ENCODE measurements at places on chromosomes 1 and 21.

DNA sequence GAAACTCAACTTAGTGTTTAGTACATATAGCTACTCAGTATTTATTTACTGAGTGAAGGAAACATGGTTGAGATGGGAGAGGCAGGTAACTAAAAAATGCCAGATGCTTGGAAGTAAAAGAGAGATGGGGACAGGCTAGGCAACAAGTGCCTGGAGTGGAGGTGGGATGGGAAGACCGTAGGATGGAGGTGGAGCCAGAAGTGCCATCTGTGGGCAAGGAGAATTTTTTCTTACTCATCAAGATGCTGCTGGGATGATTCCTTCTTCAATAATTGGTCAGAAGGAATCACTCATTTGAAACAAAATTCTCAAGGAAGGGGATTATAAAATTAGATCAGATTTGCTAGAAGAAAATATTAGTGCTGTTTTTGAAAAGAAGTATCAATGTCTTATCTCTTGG lies 72.9 kb downstream of the IFI44 start:
- DNase-seq: no peak

DNA sequence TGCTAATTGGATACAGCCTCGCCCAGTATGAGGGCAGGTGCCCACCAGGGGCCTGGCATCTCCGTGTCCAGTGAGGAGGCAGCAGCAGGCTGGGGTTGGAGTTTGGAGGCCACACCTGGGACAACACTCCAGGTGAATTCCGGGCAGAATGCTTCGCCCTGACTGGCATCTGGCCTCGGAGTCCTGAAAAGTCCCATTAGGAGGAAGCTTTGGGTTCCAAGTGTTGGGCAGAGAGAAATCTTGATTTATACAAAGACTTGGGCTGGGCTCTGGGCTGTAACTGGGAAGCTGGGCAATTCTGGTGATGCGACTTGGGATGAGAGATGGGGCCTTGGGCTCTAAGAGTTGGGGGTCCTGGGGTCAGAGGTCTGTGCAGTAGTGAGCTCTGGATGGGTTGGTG lies 48.1 kb upstream of the CSF3R start:
- no peak for DNase-seq

DNA sequence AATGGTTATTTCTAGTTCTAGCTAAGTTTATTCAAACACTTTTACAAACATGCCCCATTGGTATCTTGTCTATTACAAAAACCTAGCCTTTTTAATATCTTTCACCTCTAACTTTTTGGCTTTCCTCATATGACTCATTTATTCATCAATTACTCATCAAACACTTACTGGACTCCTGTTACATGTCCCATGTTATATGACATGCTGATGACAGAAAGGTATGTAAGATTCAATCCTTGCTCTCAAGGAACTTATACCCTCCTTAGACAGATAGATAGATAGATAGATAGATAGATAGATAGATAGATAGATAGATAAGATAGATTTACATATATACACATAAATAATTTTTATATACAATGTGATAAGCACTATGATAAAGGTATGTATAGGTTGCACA lies 33.9 kb upstream of the INSL5 start:
- DNase-seq: no peak

- no peak for DNase-seq
Observed at GRCh38 chr21:45516671-45517151, 25.5 kb downstream of the SLC19A1 start.

GRCh38 chr1:201763455-201764140 lies 65.4 kb upstream of the IPO9 start:
- DNase-seq: no peak

GRCh38 chr1:107169615-107170014 lies 28.8 kb downstream of the NTNG1 start:
- DNase-seq: no peak

GRCh38 chr1:178506669-178507068 lies 6.2 kb upstream of the TEX35 start:
- no peak for DNase-seq

- no peak for DNase-seq
Observed at GRCh38 chr1:246181241-246181640, 325.8 kb downstream of the SMYD3 start.

DNA sequence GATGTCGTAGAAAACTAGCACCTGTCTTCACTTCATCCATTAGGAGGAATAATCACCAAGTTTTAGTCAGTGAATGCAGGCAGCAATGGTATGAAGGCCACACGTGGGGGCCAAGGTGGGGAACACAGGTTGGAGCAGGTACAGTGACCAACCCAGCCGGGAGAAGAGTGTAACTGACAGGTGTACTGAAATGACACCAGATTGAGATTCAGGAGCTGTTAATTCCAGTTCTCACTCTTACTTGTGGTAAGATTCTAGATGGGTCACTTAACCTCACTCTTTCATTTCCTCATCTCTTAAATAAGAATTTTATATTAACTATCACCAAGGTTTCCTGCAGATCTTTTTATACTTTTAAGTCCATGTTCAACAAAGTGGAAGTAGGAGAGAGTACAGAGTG lies 206.2 kb upstream of the PTBP2 start:
- DNase-seq: no peak

GRCh38 chr1:100752791-100753190 lies 33.2 kb downstream of the VCAM1 start:
- DNase-seq: no peak
